ENCODE measurements at places on chromosomes 2 and 18. TPM values are rescaled to one million over a fixed set of nuclear protein-coding genes. Genes with fewer than 3 reads are reported as not detected.
A peak's percentile ranks its signal among the peaks of the same experiment; 100 is the strongest.

DNA sequence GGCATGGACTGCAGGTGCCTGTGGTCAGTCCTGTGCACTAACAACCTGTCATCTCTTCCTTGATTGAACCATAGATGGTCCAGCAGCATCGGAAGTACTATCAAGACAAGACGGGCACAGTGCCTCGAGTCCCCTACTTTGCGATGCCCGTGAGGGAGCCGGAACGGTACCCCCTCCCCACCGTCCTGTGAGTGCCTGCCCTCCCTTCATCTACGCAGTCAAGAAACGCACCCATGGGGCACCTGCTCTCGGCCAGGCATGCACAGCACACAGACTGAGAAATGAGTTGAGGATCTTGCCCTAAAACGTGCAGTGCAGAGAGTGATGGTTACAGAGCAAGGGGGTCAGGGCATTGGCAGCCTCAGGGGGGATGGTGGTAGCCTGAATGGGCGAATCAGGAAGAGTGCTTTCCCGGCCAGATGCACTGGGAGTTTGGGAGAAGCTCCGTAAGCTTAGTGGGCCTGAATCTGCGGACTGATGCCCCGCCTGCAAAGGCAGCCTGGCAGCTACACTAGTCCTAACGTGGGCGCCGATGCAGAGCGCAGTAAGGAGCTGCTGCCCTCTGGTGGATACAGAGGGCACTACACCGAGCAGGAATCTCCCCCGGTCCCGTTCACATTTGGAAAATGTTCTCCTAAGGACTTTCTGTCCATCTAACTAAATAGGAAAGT is 63.6 kb downstream of the CIB4 start:
- H3K27me3 ChIP-seq = no peaks in the 10 kb centered on the region
- H3K36me3 ChIP-seq = no peaks in the 10 kb centered on the region
- H3K4me3 ChIP-seq = no peak overlapping the region

- no peaks in the 10 kb centered on the region for H3K27me3 ChIP-seq
- DNase-seq = no peak
- H3K4me1 ChIP-seq = no peaks in the 10 kb centered on the region
- H3K36me3 ChIP-seq = no peaks in the 10 kb centered on the region
- no peak overlapping the region for H3K27ac ChIP-seq
- H3K4me3 ChIP-seq = no peak overlapping the region
Measured at GRCh38 chr2:12588986-12589385, 127.8 kb upstream of the TRIB2 start.

- no peak for DNase-seq
- no peaks in the 10 kb centered on the region for H3K36me3 ChIP-seq
- no peak overlapping the region for H3K27ac ChIP-seq
- no peaks in the 10 kb centered on the region for H3K27me3 ChIP-seq
Measured at GRCh38 chr2:106189764-106190468, 4.2 kb downstream of the UXS1 start.

- no peaks in the 10 kb centered on the region for H3K36me3 ChIP-seq
- H3K4me3 ChIP-seq = no peak overlapping the region
- no peak for DNase-seq
- no peak overlapping the region for H3K27ac ChIP-seq
Measured at GRCh38 chr2:36918307-36918706, 48.0 kb downstream of the STRN start.

DNA sequence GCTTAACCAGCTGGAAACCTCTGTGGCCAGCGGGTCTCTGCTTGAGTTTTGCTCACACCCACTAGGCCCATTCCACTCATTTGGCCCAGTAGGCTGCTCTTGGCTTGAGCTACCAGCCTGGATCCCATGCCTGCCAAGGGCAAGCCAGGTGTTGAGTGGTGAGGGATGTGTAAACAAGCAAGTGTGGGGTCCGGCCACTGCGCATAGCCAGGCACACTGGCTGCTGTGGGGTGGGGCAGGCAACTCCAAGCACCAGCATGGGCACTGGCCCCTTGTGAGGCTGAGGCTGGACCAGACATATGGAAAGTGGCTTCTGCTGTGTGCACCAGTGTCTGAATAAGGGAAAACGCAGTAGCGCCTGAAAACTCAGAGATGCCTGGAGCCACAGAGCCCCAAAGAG is 732.7 kb downstream of the NR4A2 start:
- no peaks in the 10 kb centered on the region for H3K27me3 ChIP-seq
- peak overlapping the region; percentile 26 for H3K4me3 ChIP-seq
- DNase-seq = no peak
- H3K27ac ChIP-seq = no peak overlapping the region
- no peaks in the 10 kb centered on the region for H3K36me3 ChIP-seq

DNA sequence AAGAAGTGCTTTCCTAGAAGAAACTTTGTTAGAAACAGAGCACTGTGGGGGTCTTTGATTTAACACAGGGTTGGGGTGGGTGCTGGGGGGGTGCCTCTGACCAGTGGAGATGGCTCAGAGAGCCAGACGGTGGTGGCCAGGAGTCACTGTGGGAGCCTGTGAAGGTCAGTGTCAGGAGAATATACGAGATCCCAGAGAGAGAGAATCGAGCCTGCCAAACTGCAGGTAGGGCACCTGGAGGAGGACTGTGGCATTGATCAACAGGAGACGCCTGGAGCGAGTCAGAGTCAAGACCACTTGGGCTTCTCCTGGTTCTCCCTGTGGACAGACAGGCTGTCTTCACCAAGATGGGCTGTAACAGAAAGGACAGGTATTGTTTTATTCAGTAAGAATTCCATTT is 136.5 kb upstream of the TWIST2 start:
- H3K4me3 ChIP-seq = no peak overlapping the region
- no peaks in the 10 kb centered on the region for H3K36me3 ChIP-seq
- H3K27me3 ChIP-seq = no peaks in the 10 kb centered on the region
- peaks cover 6% of the 10 kb centered on the region for H3K4me1 ChIP-seq

- DNase-seq = peak; percentile 23
- peak overlapping the region; percentile 77 for H3K4me3 ChIP-seq
- no peaks in the 10 kb centered on the region for H3K36me3 ChIP-seq
- H3K27ac ChIP-seq = peak overlapping the region; percentile 71
Measured at GRCh38 chr18:67517444-67517765, 885 bp upstream of the DSEL start.

- H3K36me3 ChIP-seq = no peaks in the 10 kb centered on the region
- H3K27ac ChIP-seq = no peak overlapping the region
- H3K27me3 ChIP-seq = no peaks in the 10 kb centered on the region
- H3K4me3 ChIP-seq = no peak overlapping the region
- H3K4me1 ChIP-seq = peaks cover 17% of the 10 kb centered on the region
Measured at GRCh38 chr18:9869715-9870430, 15.9 kb upstream of the TXNDC2 start.

DNA sequence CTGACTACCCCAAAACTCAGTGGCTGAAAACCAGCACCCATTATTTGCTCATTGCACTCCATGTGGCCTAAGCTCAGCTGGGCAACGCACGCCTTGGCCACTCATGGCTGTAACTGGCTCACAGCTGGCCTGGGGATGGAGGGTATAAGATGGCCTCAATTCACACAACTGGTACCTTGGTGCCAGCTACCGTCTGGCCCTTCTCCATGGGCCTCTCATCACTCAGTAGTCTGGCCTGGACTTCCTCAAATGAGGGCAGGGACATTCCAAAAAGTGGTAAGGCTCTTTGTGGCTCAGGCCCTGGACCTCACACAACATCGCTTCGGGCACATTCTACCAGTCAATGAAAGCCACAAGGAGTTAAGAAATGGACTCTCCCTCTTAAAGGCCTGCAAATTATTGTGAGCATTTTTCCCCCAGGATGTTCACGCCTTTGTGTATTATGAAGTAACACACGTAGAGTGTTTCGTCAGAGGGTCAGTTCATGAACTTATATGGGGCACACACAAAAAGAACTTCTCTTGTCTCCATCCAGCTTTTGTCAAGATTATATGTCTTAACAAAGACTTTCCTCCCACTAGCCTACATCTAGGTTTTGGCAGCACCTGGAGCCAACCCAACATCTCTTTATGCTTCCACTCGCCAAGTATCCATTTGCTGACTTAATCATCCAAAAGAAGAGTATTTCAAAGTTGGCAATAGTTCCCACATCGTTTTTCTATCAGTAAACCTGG is 145.2 kb downstream of the CCBE1 start:
- no peaks in the 10 kb centered on the region for H3K27me3 ChIP-seq
- DNase-seq = no peak
- no peak overlapping the region for H3K4me3 ChIP-seq
- H3K4me1 ChIP-seq = peaks cover 4% of the 10 kb centered on the region
- H3K36me3 ChIP-seq = no peaks in the 10 kb centered on the region
- no peak overlapping the region for H3K27ac ChIP-seq

- H3K36me3 ChIP-seq = no peaks in the 10 kb centered on the region
- no peaks in the 10 kb centered on the region for H3K4me1 ChIP-seq
- H3K27ac ChIP-seq = no peak overlapping the region
- H3K4me3 ChIP-seq = no peak overlapping the region
- no peak for DNase-seq
Measured at GRCh38 chr18:79300413-79300812, 95.3 kb upstream of the NFATC1 start.

DNA sequence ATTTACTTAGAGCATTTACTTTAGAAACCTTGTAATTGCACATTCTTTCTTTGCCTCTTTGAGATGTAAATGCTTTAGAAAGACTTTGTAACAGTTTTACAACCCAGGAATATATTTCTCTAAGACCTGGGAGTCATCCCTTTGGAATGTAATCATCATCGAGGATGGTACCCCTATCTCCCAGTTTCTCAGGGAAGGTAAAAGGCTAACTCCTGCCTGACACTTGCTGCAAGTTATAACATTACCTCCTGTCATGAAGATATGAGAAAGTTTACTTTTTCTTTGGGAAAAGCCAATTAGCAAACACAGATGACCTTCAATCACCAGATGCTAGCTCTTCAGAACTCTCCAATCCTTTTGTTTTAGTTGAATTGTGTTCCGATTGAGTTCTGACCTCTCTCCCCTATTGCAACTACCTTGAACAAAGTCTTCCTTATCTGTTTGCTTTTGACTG is 420.3 kb upstream of the FSIP2 start:
- H3K4me3 ChIP-seq = no peak overlapping the region
- DNase-seq = no peak
- no peaks in the 10 kb centered on the region for H3K4me1 ChIP-seq
- no peak overlapping the region for H3K27ac ChIP-seq
- H3K27me3 ChIP-seq = no peaks in the 10 kb centered on the region
- no peaks in the 10 kb centered on the region for H3K36me3 ChIP-seq

GRCh38 chr2:85628658-85629057 is 12.7 kb downstream of the USP39 start:
- H3K27ac ChIP-seq = no peak overlapping the region
- DNase-seq = no peak
- no peak overlapping the region for H3K4me3 ChIP-seq
- H3K36me3 ChIP-seq = no peaks in the 10 kb centered on the region

GRCh38 chr2:196263181-196263747 is 91.9 kb upstream of the STK17B start:
- H3K36me3 ChIP-seq = no peaks in the 10 kb centered on the region
- H3K27ac ChIP-seq = no peak overlapping the region
- no peak overlapping the region for H3K4me3 ChIP-seq
- H3K4me1 ChIP-seq = peaks cover 3% of the 10 kb centered on the region

- no peaks in the 10 kb centered on the region for H3K27me3 ChIP-seq
- H3K4me3 ChIP-seq = no peak overlapping the region
- no peaks in the 10 kb centered on the region for H3K36me3 ChIP-seq
- H3K27ac ChIP-seq = no peak overlapping the region
- DNase-seq = no peak
- no peaks in the 10 kb centered on the region for H3K4me1 ChIP-seq
Measured at GRCh38 chr2:148781544-148781943, 93.5 kb upstream of the KIF5C start.

DNA sequence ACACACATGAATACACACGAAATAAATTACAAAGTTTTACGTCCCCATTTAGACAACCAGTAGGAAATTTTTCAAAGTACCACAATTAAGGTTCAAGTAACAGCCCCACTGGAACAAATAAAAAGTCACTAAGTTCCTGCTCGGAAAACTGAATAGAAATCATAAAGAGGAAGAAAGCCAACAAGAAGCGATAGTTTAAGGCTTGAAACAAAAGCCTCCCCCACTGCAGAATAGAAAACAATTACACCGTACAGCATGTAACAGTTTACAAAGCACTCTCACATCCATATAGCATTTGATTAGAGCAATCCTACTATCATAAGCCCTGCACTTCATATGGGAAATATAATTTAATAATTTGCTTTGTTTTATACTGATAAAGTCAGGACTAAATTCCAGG is 15.5 kb downstream of the KLF7 start:
- H3K27ac ChIP-seq = no peak overlapping the region
- no peaks in the 10 kb centered on the region for H3K4me1 ChIP-seq
- no peak overlapping the region for H3K4me3 ChIP-seq

DNA sequence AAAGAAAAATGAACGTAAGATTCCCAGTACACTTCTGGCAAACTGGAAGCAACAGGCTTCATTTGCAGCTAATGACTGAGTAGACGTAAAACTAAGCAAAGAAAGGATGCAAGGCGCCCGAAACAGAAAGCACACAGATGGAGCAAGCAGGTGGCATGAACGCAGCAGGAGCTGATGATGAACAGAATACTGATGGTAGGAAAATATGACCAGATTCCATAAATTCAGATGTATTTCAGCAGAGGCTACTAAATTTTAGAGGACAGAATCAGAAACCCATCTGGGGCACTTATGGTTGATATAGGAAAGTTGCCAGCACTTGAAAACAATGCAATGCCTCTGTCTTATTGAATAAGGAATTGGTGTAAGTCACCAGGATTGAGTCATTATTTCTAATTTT is 658.7 kb upstream of the LINC00305 start:
- H3K36me3 ChIP-seq = no peaks in the 10 kb centered on the region
- DNase-seq = no peak
- no peak overlapping the region for H3K4me3 ChIP-seq
- no peaks in the 10 kb centered on the region for H3K27me3 ChIP-seq
- H3K27ac ChIP-seq = no peak overlapping the region
- no peaks in the 10 kb centered on the region for H3K4me1 ChIP-seq

GRCh38 chr18:57930476-57930875 is 113.5 kb upstream of the NEDD4L start:
- no peak overlapping the region for H3K4me3 ChIP-seq
- DNase-seq = no peak
- H3K27me3 ChIP-seq = no peaks in the 10 kb centered on the region
- no peaks in the 10 kb centered on the region for H3K36me3 ChIP-seq
- no peak overlapping the region for H3K27ac ChIP-seq

The IL36B gene
- total RNA-seq = not detected

The KCNIP3 gene
- 43.4 TPM for total RNA-seq

The ABCG8 gene
- 0.24 TPM for total RNA-seq

The SUMO1 gene
- 61.4 TPM for total RNA-seq

The ABCB11 gene
- total RNA-seq = 4.6 TPM

The LRRC30 gene
- not detected for total RNA-seq

The IL1RN gene
- total RNA-seq = 5.6 TPM
